ENCODE measurements at places on chromosomes 12 and 14.

- DNase-seq, result no peak
Observed at GRCh38 chr12:121154793-121155375, 22.2 kb downstream of the P2RX7 start.

GRCh38 chr14:64541972-64542835, 1.7 kb downstream of the HSPA2 start:
- no peak for DNase-seq

GRCh38 chr12:89411846-89412245, 59.5 kb upstream of the DUSP6 start:
- DNase-seq, result no peak

- no peak for DNase-seq
Observed at GRCh38 chr12:52947738-52948423, 1.0 kb upstream of the KRT18 start.

- DNase-seq, result peak; percentile 9
Observed at GRCh38 chr12:18967814-18968213, 161.7 kb upstream of the PLEKHA5 start.

DNA sequence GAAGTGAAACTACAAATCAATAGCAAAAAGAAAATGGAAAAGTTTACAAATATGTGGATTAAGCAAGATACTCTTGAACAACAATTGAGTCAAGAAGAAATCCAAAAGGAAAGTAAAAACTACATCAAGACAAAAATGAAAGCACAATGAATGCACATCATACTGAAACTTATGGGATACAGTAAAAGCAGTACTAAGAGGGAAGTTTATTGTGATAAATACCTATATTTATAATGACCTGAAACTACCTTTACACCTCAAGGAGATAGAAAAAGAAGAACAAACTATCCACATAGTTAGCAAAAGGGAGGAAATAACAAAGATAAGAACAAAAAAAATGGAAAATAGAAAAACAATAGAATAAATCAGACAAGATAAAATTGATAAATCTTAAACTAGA, 375.0 kb downstream of the TRHDE start:
- DNase-seq, result no peak

DNA sequence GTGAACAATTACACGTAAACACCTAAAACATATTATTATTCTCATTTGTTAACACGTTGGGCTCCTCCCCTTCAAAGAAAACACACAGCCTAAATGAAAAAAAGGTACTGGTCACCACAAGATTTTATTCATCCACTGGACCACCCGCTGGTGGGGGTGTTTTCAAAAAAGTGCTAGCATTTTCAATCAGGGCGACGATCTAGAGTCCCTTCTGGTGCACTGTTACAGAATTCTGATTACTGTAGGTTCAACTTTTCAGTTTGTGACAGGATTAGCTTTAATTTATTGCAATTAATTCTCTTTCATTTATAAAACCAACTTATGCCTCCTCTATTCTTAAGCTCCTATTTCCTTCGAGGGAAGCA, 443 bp downstream of the MAGOHB start:
- DNase-seq, result no peak

DNA sequence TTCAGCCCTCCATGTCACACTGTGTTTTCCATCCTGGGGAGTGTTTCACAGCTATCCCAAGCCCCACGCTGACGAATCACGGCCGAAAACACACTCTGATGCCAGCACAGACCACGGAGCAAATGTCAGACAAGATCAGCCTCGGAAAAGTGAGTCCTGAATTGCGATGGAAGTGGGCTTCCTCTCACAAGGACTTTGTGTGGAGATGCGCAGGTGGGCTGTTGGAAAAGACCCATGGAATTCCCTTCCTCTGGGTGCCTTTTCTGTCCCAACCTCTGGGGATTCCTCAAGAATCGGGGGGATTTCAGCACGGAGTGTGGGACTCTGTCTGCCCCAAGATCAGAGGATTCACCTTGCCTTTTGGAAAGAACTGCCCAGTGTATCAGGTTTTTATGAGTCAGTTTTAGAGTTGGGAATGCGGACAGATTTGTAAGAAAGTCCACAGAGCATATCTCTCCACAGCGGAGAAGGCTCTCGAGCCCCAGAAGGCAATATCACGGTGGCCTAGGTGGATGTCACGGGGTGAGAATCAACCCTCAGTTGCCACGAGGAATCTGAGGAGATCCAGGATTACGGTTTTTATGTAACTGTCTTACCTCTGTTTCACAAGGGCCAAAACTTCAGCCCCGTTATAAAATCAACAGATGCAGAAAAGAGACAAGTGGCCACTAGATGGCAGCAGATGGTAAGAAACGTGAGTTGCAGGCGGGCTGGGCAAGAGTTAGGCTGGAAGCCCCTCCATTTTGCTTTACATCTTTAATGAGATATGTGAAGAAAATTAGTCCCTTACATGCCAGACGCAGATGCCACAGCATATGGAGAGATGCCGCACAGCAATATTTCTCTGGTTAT, 201.9 kb downstream of the DAD1 start:
- DNase-seq, result peak; percentile 86

GRCh38 chr14:85535321-85535720, 5.4 kb downstream of the FLRT2 start:
- no peak for DNase-seq

- no peak for DNase-seq
Observed at GRCh38 chr14:75563931-75564330, 14.5 kb upstream of the FLVCR2 start.

- DNase-seq, result no peak
Observed at GRCh38 chr14:31127690-31128089, 79.9 kb downstream of the HECTD1 start.

DNA sequence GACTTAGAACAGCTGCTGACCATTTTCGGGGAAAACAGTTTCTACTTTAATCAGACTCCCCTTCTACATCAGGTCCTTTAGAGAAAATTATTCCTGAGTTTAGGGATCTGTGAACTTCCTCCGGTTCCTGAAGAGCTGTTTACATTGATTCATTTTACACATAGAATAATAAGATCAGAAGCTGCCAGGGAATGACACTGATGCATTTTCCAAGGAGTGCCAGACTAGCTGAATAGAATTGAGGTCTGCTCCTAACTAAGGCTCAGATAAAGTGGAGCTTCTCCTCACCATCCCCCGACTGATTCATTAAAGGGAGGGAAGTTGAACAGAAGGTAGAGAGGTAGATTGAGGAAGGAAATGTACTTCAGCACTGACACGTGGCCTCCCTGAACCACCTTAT, 41.9 kb upstream of the PSMA6 start:
- no peak for DNase-seq

DNA sequence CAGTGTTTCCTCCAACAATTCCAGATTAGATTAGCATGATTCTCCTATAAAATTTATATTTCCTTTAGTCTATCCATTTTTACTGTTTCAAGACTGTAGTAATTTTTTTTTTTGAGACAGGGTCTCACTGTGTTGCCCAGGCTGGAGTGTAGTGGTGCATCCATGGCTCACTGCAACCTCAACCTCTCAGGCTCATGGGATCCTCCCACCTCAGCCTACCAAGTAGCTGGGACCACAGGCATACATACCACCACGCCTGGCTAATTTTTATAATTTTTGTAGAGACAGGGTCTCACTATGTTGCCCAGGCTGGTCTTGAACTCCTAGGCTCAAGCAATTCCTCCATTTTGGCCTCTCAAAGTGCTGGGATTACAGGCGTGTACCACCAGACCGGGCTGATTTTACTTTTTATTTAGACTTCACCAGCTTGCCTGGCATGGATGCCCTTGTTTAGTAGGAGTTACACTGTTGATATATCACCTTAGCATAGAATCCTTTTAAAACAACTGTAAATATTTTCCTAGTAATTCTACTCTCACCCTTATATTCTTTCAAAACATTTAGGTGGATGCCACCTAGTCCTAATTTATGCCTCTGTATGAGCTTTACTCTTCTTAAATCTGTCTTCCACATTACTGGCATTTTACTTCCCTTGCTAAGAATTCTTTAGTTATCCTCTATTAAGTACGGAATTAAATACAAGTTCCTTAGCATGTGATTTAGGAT, 55.8 kb upstream of the LIMA1 start:
- DNase-seq, result no peak

DNA sequence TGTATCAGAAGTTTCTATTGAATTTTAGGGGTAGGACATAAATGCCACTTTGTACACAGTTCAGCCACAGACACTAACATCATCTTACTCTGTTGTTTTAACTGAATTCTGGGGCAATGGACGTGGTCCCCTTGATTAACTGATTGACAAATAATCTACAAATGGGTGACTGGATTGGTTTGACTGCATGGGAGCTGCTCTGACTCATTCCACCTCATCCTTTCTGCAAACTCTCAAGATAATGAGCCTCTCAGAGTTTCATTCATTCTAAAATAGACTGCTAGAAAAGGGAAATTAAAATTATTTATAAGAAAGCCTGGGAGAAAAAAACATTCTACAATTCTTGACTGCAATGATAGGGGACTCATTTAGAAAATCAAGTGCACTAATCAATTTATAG, 570.4 kb upstream of the SEL1L start:
- DNase-seq, result no peak

DNA sequence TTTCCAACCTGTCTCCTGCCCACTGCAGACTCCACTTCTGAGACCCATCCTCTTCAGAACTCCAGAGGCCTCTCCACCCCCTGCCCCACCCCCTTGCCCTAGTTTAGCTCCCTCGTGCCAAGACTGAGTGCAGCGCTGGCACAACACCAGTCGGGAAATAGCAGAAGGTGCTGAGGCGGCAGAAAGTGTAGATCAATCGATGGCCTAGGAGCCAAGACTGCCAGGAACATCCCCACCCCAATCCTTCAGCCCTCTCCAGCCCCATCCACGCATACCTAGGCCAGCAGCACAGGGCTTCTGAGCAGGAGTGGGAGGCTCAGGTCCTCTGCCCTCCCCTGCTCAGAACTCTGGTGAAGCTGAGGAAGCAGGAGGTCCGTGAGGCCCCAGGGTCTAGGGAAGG, 1.1 kb downstream of the CPNE6 start:
- no peak for DNase-seq

DNA sequence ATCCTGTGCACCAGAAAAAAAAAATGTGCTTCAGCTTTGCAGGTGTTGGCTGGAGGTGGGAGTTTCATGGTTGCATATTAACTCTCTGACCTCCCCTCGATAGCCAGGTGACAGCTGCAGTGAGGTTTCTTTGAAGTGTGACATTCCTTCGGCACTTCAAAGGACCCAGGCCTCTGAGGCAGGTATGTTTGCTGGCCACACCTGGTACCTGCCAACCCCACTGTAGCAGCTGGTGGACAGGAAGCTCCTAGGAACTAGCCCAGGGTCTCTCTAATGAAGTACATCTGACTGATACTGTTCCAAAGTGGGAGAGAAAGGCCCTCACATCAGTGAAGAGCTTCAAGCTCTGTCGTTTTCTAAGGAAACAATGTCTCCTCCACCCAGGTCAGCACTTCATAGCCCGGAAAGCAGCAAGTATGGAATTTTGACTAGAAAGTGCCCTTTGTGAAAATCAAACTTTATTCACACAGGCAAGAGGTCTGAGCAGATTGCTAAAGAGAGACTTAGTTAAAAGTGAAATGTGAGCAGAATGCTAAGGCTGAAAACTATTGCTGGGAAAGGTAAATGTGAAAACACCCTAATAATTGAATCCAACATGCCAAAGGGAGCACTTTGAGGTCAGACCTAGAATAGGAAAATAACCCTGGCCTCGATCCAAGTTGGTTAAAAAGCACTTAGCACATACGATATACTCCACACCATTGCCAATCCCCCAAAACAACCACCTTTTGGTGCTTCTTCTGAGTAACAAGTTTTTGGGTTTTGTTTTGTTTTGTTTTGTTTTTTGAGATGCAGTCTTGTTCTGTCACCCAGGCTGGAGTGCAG, 71.3 kb downstream of the PHLDA1 start:
- no peak for DNase-seq

Measured in astrocyte of the cerebellum (primary cell).